NCI-H1694 (cell line): ENCODE measurements at places on chromosomes 7 and 10.

GRCh38 chr10:13396369-13396768, 48.3 kb upstream of the SEPHS1 start:
- DNase-seq: no peak

DNA sequence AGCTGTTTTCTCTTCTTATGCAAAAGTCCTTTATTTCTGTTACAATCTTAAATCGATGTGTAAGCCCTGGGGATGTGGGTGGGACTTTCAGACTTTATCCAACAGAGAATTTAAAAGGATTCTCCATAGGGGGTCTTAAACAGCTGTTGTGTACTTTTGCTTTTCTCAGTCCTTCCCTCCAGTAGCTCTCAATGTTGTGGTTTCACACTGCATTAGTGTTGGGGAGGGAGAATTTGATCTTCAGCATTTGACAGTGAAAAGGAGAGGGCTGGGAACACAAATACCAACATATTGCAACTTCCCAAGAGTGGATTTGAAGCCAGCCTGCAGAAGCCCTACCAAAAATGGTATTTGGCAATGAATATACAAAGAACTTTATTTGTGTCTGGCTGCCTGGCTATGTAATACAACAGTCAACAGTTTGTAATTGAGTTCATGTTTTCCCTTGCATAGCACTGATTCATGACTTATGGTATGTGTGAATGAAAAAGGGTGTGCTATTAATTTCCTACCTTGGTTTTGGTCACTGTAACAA, 80.1 kb upstream of the CAPZA2 start:
- DNase-seq: no peak

DNA sequence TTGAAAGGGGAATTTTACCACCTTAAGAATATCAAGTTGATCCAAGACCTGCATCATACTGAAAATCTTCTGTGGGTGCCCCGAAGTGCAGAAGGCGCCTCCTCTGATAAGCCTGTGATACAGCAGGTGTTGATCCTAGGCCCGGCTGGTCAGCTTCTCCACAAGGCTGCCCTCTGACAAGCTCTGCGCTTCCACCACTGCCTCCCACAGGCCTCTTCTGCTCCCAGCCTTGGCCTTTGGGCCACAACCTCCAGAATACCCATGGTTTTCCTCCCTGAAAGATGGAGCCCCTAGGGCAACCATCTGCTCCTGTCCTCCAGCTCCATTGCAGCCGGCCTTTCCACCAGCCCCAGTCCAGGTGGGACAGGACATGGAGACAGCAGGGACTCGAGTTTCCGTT, 5.6 kb upstream of the OGDHL start:
- DNase-seq: no peak

- DNase-seq: no peak
These were observed 66.5 kb downstream of the VPS50 start for GRCh38 chr7:93298671-93299070.

DNA sequence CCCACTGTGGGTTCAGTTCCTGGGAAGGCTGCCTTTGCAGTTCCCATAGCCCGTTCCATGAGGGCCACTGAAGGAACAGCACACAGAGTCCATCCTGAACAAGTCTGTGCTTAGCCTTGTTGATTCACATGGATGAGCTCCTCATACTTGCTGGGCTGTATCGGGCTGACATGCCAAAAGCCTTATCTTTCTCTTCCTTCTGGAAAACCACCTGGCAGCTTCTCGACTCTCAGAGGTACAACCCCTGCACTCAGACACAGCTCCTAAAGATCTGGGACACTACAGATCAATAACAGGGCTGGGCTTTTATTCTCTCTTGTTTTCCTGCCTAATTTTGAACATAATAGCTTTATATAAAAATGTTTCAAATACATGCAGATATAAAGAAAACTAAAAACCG, 667.2 kb downstream of the SDK1 start:
- no peak for DNase-seq

DNA sequence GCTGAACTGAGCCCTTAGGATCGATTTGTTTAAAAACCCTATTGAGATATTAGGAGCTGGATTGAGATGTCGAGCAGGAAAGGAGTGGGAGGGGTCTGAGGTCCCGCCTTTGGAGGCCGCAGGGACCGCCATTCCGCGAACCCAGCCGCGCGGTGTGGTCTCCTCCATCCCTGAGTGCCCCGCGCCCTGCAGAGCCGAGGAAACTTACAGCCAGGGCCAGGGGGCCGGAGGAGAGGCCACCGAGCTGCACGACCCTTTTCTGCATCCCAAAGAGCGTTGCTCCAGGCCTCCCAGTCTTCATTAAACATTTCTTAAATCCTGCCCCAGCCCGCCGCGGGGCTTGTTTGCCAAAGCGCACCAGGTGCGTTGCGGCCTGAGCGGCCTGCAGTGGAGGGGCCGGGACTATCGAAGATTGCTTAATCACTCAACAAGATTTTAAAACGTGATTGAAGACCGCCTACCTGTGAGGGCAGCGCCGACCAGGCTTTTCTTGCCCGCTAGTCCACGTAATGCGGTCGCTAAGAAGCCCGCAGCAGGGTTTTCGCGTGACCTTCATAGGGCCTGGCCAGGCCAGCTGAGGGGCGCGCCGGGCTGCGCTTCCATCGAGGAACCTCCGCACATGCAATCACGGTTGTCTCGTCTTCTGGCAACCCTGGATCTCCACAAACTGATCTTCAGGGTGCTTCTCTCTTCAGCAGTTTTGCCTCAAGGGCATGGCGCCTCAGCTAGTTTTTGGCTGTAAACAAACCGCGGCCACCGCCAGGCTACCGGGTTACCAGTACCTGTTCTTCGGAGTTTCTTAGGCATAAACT, 2.0 kb upstream of the CTBP2 start:
- DNase-seq: no peak

- DNase-seq: no peak
These were observed 32.1 kb upstream of the HECTD2 start for GRCh38 chr10:91378061-91378460.

GRCh38 chr7:153052206-153052605, 292.7 kb downstream of the ACTR3B start:
- DNase-seq: no peak

DNA sequence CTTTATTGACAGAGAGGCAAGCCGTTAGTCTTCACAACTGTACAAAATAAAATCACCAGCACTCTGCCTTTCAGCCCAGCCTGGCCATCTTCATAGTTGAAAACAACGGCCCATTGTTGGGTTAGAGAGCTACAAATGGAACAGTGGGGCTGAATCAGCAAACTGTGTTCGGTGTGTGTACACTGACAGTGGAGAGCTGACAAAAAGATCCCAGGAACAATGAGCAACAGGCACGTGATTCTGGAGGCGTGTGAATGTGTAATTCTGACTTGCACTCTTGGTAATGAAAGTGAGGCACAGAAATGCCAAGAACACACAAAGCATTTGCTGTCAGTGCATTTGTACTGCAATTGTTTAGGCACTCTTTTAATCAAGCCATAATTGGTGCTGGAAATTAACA, 303.7 kb downstream of the WDR11 start:
- no peak for DNase-seq

DNA sequence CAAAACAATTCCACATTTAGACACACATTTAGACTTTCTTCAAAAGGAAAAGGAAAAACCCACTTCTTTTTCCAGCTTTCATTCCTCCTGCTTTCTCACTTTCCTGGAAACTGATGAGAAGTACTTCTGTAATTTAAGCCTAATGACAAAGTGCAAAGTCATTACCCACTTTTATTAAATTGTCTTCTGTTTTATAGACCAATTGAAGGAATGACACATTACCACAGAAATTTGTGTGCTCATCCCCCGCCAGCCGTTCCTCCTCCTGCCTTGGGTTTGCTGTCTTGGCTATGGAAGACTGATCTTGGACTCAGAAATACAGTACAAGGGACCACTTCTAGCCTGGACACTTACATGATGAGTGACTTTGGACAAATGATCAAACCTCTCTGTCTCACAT, 717.8 kb downstream of the SORCS3 start:
- DNase-seq: no peak

GRCh38 chr7:25739143-25739542, 412.9 kb upstream of the NFE2L3 start:
- DNase-seq: no peak

- DNase-seq: no peak
These were observed 58.8 kb downstream of the CAV1 start for GRCh38 chr7:116583653-116584052.

DNA sequence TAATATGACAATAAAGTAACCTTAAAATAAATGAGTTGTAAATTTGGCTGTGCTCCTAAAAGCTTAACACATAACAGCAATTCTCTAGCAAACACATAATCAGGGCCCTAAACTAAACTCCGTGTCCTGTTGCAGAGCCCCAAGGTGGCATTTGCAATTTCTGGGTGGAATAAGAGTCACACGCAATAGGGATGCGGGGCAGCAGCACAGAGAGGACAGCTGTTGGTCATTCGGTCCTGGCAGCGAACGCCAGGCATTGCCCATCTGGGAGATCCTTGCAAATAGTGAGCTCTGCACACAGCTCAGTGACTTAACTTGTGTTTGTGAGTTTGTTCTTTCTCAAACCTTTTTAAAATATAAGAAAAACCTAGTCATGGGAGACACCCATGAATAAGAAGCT, 25.7 kb downstream of the PAXIP1 start:
- no peak for DNase-seq

GRCh38 chr10:62690703-62691102, 113.8 kb upstream of the ADO start:
- no peak for DNase-seq
